ENCODE measurements at places on chromosomes 4 and X.

DNA sequence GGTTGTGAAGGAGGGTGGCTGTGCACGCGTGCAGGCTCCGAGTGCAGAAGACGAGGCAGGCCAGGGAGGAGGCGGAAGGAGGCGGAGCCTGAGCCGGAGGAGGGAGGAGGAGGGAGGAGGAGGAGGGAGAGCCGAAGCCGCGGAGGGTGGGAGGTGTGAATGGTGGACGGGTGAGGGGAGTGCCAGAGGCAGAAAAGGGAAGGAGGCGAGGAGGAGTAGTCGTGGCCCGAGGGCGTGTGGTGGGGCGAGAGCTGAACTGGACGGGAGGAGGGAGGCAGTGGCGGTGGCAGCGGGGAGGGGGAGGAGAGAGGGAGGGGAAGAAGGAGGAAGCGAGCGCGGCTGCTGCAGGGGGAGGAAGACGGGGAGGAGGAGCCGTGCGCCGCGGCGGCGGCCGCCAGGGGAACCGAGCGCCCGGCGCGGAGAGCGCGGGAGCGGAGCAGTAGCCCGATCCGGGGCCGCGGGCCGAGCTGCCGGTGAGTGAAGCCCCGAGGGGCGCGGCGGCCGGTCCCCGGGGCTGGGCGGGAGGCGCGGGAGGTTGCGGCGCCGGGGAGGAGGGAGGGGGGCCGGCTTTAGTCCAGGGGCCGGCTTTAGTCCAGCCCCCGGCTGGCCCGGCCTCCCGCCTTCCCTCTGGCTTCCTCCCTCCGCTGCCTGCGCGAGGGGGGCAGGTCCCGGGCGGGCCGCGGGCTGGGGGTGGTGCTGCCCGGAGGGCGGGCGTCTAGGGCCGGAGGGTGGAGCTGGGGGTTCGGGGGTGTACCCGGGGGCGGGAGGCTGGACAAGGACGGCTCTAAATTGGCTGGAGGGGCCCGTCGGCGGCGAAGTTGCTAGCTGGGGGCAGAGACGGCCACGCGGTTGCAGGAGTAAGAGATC is at the start of gene TMEM164:
Gene TMEM164 (plus strand): TSS at position 815 of the 867 bp plus-strand sequence. CDS start 661 bp downstream, outside the sequence.
- peak; percentile 13 for DNase-seq

DNA sequence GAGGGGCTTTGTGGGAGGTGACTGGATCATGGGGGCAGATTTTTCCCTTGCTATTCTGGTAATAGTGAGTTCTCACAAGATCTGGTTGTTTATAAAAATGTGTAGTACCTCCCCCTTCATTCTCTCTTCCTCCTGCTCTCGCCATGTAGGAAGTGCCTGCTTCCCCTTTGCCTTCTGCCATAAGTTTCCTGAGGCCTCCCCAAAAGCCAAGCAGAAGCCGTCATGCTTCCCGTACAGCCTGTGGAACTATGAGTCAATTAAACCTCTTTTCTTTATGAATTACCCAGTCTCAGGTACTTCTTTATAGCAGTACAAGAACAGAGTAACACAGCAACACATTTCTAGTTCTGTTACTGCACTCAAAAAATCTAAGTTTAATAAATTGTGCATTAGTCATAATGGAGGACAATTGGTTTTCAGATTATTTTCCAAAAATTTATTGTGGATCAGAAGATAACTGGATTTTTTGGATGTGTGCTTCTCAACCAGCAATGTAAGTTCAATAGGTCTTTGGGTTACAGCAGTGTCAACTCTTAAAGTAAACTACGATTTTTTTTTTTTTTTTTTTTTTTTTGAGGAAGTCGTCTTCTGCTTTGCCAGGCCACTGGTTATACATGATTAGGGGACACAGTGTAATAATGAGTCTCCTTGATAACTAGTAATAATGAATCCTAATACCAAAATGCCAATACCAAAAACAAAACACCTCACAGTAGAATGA is 69.9 kb downstream of the CHIC2 start:
- DNase-seq, result no peak

GRCh38 chr4:87055311-87055710 is 120.5 kb downstream of the AFF1 start:
- DNase-seq, result no peak

DNA sequence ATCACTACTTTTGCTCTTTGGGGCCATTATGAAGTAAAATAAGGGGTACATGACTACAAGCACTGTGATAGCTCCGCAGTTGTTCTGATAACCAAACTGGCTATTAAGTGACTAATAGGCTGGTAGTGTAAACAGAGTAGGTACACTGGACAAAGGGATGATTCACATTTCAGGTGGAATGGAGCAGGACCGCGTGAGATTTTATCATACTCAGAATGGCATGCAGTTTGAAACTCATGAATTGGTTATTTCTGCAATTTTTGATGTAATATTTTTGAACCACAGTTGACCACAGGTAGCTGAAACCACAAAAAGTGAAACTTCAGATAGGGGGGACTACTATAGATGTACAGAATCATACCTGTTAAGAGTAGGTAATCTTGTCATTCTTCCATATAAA is 55.8 kb downstream of the PAK3 start:
- no peak for DNase-seq

DNA sequence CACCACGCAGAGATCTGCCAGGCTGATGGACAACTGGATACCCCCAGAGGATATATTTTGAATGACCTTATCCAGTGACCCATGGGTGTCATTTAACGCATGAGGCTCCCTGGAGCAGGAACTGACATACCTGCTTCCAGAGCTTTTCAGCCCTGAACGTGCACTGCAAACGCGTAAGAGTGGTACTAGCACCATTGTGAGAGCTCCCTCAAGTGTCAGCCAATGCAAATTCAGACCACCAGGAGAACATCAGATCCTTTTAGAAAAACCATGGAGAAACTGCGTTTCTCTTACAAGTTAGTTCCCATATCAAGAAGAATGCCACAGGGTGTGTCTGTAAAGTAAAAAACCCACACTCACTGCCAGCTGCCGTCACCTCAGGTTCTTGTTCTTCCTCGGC is 7.3 kb downstream of the TREX2 start:
- no peak for DNase-seq

DNA sequence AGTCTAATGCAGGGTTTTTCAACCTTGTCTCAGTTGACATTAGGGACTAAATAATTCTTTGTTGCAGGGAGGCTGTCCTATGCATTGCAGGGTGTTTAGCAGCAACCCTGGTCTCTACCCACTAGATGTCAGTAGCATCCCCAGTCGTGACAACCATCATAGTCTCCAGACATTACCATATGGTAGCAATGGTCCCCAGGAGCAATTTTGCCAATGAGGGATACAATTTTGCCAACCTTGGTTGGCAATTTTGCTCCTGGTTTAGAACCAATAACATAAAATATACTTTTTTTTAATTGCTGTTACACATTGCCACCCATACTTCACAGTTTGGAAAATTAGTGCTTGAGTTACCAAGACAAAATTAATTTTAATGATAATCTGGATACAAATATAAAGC is 6.0 kb downstream of the EREG start:
- no peak for DNase-seq
